ENCODE measurements at places on chromosomes 7 and 10. TPM values are rescaled to one million over a fixed set of nuclear protein-coding genes. Genes with fewer than 3 reads are reported as not detected.

- no peak for DNase-seq
- H3K27me3 ChIP-seq: no peaks in the 10 kb centered on the region
- H3K4me3 ChIP-seq: no peak overlapping the region
- H3K4me1 ChIP-seq: peaks cover 11% of the 10 kb centered on the region
- no peak overlapping the region for H3K27ac ChIP-seq
- no peaks in the 10 kb centered on the region for H3K36me3 ChIP-seq
Measured at GRCh38 chr7:135742371-135742770, 6.2 kb downstream of the FAM180A start.

GRCh38 chr7:7136466-7137381 is 45.6 kb upstream of the C1GALT1 start:
- H3K4me1 ChIP-seq: no peaks in the 10 kb centered on the region
- H3K4me3 ChIP-seq: no peak overlapping the region
- peak; percentile 5 for DNase-seq
- H3K36me3 ChIP-seq: no peaks in the 10 kb centered on the region

DNA sequence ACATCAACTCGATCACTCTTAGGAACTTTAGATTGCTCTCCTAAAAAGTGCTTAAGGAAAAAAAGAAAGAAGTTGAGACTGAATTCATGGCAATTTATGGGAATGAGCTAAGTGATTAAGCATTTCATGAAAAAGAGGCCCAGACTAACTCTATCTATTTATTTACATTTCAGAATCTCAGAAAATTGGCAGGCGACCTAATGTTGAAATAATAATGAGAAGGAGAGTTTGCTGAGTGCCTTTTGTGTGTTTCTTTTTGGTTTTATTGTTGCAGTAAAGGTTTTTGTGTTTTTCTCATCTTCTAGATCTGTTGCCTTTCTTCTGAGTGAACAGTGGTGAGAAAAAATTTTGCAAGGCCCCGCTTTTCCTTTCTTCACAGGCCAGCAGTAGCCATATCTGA is 3.8 kb downstream of the GRK5 start:
- DNase-seq: peak; percentile 77
- peak overlapping the region; percentile 36 for H3K27ac ChIP-seq
- H3K4me3 ChIP-seq: no peak overlapping the region

DNA sequence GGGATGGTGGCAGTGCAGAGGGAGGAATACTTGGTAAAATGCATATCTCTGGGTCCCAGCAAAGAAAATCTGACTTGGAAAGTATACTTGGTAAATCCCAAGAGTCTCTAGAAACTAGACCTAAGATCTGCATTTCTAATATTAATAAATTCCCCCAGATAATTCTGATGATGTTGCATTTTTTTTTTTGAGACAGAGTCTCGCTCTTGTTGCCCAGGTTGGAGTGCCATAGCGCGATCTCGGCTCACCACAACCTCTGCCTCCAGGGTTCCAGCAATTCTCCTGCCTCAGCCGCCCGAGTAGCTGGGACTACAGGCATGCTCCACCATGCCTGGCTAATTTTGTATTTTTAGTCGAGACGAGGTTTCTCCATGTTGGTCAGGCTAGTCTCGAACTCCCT is 97.9 kb upstream of the ANK3 start:
- H3K4me1 ChIP-seq: no peaks in the 10 kb centered on the region
- no peaks in the 10 kb centered on the region for H3K36me3 ChIP-seq
- H3K4me3 ChIP-seq: no peak overlapping the region
- peaks cover 3% of the 10 kb centered on the region for H3K27me3 ChIP-seq

GRCh38 chr7:150943453-150943814 is 34.7 kb downstream of the KCNH2 start:
- no peaks in the 10 kb centered on the region for H3K36me3 ChIP-seq
- no peaks in the 10 kb centered on the region for H3K4me1 ChIP-seq
- peaks cover 11% of the 10 kb centered on the region for H3K27me3 ChIP-seq
- no peak overlapping the region for H3K27ac ChIP-seq
- no peak overlapping the region for H3K4me3 ChIP-seq

CHAT gene
- total RNA-seq: not detected

RAMP3 gene
- not detected for total RNA-seq

FAM237B gene
- not detected for total RNA-seq
